ENCODE measurements at places on chromosomes 6 and 20.

- no peak for DNase-seq
These were observed 469.5 kb downstream of the QKI start for GRCh38 chr6:163883984-163884383.

DNA sequence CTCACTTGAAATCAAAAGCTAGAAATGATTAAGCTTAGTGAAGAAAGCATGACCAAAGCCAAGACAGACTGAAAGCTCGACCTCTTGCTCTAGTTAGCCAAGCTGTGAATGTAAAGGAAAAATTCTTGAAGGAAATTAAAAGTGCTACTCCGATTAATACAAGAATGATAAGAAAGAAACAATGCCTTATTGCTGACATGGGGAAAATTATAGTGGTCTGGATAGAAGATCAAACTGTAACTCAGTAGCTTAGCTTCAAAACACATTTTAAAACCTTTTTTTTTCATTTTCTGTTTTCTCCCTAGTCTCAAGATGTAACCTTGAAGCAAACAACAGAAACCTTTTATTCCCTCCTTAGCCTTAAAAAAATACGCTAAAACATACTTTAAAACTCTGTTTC, 11.4 kb upstream of the GJE1 start:
- DNase-seq, result no peak

- DNase-seq, result no peak
These were observed 20.2 kb downstream of the HLA-DRA start for GRCh38 chr6:32459781-32460424.

DNA sequence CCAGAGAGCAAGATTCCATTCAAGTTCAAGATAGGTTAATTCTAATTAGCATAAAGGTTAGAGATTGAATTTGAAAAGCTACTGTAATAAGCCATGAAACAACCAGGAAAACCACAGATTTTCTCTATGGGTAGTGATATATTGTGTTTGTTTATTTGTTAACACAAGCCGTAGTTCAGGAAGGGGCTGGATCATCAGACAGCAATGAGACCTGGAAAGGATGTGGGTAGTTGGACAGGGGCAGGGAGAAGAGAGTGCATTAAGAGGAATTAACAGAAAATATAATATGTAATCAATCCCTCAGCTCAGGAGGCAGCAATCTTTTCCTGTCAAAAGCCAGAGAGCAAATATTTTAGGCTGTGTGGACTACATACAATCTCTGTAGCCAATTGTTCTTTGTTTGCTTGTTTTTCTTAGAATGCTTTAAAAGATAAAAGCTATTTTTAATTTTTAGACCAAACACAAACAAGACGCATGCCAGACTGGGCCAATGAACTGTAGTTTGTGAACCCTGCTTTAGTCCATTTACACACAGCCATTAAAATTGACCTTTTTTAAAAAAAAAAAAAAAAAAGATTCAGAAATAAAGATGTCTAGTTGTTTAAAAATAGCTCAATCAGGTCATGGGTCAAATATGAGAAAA, 398.7 kb upstream of the MARCKS start:
- no peak for DNase-seq

DNA sequence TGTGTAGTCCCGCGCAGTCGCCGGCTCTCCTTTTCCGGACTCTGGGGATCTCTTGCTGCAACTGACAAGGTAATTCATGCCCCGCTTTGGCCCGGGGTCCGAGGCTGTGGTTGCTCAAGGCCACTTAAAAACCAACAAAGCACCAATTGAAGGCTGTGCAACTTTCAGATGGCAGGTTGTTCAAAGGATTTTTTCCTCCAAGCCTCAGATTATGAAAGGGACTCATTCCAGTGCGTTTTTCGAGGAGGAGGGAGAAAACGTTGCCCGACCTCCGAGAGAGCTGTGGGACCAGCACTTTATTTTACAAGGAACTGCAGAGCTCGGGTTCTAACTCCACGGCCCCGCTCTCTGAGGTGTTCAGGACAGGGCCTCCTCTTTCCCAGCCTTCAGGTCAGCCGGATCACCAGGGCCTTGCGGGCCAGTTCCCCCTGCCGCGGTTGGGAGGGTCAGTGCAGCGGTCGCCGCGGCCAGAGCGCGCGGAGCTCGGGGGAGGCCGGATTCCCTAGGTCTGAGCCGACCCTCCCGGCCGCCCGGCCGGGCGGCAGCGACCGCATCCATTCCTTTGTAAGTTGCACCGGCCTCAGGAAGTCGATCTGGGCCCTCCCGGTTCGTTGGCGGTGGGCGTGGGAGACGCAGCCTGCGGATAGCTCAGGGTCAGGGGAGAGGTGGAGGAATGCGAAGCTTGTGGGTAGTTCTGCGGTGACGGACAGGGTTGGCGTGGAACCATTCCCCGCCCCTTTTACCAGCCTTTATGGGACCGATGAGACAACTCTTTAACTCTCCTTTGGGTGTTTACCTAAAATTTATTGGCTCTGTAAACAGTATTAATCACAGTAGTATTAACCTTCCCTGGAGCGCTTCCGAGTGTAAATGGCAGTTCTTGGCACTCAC, 1.6 kb downstream of the UTRN start:
- DNase-seq, result no peak

GRCh38 chr6:119350202-119350951, 816 bp upstream of the MAN1A1 start:
- DNase-seq, result no peak

DNA sequence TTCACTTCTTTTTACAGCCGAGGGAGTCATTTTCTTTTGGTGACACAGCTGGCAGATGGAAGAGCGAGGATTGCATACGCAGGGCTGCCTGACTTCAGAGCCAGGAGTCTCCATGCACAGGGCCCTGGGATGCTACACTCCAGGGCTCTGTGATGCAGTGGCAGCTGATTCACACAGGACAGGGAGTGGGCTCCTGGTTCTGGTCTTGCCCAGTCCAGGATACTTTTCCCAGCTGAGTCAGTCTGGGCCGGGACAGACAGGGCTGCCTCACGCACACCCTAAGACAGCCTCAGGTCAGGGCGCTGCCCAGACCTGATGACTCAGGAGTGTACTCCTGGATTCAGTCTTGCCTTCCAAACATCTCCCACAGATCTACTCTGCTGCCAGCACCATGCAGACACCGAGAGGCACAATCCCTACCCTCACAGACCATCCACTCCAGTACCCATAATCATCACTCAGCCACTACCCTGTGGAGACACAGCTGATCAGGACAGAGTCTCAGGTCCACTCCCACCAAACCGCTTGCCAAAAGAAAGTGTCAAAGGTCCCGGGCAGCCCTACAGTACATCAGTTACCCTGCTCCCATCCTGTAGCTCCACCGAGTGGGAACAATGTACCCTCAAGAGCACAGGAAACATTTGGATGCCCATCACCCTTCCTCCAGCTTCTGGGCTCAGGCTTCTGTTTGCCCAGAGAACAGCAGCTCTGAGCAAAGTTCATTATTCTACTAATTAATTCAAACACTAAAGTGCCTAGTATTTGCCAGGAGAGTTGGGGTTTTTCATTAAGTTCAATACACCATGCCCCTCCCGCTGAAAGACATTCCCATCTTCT, 11.5 kb downstream of the SDC4 start:
- no peak for DNase-seq

DNA sequence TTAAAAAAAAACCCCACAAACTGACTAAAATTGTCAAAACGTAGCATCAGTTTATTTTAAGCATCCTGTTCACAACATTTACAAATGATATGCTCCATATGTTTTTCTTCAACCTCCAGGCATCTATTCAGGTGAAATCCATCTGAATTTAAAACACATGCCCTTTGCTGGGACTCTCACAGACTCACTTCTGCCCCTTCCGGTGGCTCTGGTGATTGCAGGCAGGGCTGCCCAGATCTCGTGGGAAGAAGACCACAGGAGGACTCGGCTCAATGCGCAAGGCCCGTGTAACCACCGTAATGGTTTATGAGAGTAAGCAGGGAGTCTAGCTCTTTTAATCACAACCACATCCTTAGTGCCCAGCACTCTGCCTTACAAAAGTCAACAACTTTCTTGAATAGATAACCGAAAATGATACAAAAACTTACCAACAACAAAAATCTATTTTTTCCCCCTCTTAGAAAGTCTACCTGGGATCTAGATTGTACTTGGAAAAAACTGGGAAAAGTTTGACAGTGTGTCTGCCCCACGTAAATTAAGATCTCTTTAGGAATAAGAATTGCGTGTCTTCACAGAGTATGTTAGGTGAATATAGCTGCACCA, 139.1 kb downstream of the KIF16B start:
- DNase-seq, result peak; percentile 24

DNA sequence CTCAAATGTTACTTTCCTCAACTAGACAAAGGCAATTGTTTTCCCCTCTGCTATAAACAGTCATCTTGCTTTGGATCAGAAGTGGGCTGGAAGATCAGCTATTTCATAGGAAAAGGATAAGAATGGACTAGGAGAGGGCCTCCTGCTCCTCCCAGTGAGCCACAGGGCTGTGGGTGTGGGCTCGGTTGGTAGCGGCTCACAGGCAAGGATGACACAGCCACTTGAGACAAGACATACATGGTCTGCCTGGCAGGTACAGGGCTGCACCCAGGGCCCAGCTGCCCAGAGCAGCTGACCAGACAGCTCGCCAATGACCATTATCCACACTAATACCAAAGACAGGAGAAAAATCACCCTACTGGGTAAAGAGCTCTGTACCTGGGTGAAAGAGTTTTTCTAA, 9.0 kb upstream of the SLA2 start:
- DNase-seq, result no peak

DNA sequence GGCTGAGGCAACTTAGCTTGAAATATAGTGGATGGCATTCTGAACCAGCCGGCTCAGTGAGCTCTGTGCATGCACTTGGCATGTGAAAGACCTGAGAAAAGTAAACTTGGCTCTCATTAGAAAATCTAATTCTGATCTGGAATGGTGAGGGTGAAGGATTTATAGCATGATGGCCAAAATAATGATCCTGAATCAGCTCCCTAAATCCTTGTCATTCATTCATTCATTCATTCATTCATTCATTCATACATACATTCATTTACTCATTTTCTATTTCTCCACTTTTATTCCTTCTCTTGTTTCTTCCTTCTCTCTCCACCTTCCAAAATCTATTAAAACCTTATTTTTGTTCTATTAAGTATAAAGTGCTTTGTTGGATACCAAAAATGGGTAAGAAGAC, 681.1 kb downstream of the DHX35 start:
- no peak for DNase-seq

DNA sequence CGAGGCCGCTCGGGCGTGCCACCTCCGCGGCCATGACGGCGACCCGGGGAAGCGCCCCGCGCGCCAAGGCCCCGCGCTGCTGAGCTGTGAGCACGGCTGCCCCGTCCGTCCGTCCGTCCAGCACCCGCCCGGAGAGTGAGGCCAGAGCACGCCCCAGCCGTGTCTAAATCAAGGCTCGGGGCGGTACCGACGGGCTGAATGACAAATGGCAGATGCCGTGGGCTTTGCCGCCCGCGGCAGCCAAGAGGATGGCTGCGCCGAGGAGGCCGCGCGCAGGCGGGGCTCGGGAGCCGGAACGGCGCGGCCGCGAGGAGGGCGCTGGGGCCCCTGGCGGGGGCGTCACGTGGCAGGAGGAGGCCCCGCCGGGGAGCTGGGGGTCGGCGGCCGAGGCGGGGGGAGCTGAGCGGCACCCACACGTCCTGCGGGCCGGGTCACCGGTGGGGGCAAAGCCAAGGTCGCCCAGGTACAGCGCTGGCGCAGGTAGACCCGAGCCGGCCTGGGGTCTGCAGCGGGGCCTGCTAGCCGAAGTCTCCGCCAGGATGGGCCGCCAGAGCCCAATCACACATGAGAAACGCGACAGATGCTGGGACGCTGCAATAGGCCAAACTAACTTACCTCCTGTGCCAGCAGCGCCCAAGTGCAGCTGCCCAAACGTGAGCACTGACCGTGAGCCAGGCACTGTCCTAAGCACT, at the start of gene PLAGL1:
Gene PLAGL1, minus strand, starts transcription at position 140 of the 692 bp plus-strand sequence. CDS start 60,123 bp downstream, outside the sequence.
- peak; percentile 10 for DNase-seq

DNA sequence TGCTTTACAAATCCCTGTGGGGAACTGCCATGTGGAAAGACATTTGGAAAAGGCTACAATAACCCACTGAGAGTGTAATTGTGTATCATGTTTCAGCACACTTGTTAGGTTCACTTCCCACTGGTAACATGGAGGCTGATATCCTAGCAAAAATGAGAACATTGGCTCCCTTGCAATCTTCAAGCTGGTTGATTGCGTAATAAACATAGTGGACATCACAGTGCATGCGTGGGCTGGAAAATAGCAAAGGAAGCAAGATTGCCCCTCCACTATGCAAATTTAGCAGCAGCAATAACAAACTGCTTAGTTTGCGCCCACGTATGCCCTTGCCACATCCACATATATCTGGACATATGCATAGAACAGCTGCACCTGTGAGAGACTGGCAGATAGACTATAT, 410.2 kb downstream of the MEI4 start:
- DNase-seq, result no peak

- DNase-seq, result no peak
These were observed 73.1 kb upstream of the C20orf144 start for GRCh38 chr20:33589059-33589458.

GRCh38 chr6:129046526-129046925, 163.6 kb downstream of the LAMA2 start:
- DNase-seq, result no peak

DNA sequence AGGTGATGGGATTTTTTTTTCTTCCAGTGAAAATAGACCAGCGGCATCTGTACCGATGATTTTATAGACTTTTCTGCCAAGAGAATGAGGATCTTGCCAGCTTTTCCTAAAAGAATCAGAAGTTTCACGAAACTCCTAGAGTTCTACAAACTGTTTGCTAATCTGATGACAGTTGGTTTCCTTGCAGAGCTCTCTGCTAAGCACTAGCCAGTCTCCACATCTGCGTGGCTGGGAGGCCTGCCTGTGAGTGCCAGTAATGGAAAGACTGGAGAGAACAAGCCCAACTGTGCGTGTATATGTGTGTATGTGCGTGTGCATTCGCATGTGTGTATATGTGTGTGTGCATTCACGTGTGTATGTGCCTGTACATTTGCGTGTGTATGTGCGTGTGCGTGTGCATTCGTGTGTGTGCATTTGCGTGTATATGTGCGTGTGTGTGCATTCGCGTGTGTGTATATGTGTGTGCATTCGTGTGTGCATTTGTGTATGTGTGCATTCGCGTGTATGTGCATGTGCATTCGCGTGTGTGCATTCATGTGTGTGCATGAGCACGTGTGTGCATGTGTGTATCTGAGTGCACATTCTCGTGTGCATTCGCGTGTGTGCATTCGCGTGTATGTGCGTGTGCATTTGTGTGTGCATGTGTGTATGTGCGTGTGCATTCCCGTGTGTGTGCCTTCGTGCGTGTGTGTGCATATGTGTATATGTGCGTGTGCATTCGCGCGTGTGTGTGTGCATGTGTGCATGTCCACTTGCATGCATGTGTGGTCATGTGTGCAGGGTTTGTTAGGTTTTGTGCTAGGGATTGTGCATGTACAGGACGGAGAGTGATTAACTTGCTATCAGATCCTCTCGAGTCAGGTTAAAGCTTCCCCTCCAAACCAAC, 379.4 kb downstream of the TAF4 start:
- DNase-seq, result no peak

DNA sequence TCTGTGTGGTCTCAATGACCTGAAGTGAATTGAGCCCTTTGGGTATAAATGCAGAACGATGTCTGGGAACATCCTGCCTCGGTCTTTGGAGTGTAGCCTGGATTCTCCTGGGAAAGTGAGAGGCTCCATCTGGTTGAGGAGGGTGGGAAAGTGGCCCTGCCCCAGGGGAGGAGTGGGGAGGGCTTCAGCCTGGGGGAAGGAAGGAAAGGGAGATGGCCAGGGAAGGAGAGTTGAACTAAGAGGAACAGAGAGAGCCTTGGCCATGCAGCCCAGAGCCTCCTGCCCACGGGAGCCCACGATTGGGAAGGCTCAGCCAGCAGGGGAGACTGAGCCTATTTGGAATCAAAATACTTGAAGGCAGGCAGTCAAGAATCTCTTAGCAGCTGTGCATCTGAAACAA, 2.3 kb upstream of the EPB41L1 start:
- DNase-seq, result no peak

- DNase-seq, result no peak
These were observed 307.1 kb upstream of the RSPO3 start for GRCh38 chr6:126811321-126811720.

- DNase-seq, result no peak
These were observed 293.7 kb upstream of the RSPO3 start for GRCh38 chr6:126824815-126825214.

Measured in stimulated activated CD4-positive, alpha-beta T cell treated with anti-CD3 and anti-CD28 coated beads, Interleukin-15, amount 100 ng/mL, for 1 hour (primary cell).